ENCODE measurements at places on chromosomes 2 and 18.
A peak's percentile ranks its signal among the peaks of the same experiment; 100 is the strongest.

GRCh38 chr2:14340703-14341102 is 291.8 kb upstream of the LRATD1 start:
- no peak for DNase-seq

DNA sequence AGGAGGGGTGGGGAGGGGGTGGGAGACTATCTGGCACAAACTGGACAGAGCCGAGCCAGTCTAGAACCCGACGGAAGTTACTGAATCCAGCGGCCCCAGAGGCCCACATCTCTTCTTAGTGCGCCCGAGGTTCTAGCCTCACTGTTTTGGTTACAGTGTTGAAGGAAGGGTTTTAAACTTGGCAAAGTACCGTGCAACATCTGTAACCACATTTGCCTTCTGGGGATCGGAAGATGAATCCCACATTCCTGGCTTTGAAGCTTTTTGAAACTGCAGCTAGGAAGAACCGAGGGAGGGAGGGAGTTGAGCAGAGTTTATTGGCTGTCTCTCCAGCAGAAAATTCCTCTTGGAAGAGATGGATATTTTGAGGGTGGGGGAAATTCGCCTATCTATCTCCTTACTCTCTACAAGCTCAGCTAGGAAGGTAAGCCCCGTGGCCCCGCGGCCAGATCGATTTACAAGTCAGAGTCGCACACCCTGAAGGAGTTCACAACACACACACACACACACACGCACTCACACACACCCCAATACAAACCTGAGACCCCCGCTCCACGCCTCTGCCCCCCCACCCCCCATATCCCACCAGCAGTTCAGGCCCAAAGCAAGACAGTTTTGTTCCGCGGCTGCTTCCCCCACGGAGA is 1.0 kb downstream of the ACVR1 start:
- DNase-seq = no peak

DNA sequence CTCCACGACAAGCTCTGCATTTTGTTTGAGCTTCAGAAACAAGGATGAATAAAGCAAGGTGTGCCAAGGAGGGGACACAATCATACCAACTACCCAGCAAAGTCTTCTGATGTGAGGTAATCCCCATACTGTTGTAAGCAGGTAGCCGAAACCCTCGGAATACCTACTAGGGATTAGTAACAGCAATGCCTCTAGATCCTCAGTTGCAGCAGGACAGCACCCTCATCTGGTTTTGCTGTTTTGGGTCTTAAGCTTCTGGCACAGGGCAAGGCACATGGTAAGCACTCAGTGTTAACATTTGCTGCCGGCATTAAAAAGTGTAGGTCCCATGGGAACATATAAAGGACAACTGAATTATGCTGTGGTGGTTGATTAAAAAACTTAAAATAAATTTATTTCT is 16.0 kb upstream of the LINC00305 start:
- no peak for DNase-seq

DNA sequence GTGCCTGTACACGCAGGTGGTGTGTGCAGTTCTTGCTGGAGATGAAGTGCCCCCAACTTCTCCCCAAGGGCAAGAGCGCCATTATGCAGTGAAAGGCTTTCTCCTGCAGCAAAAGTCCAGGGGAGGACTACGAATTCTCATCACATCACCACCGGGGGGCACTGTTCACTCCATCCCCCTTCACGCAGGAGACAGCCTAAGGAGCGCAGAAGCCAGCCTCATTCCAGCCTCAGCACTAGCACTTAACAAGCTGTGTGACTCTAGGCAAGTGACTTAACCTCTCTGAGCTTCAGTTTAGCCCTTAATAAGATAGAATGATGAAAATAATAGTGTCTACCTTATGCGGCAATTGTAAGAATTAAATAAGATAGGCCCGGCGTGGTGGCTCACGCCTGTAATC is 32.3 kb downstream of the DNMT3A start:
- DNase-seq = peak; percentile 42

DNA sequence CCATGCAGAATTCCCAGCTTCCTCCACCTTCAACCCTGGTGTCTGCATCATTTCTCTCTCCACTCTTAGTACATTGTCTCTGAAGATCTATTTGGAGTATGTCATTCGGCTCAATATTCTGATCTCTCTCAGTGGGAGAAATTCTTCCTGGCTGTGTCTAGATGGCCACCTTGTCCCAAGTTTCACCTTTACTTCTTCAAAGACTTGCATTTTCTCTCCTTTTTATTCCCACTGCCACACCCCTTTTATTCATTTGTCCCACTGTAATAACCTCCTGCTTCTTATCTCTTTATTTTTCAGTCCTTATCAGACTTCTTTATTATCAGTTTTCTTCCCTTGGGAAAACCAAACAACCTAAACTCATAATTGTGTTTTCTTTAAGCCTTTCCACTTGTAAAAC is 54.3 kb upstream of the CERS6 start:
- no peak for DNase-seq

Data from activated CD4-positive, CD25-positive, alpha-beta regulatory T cell (primary cell).